NCI-H1436 treated with DMSO at 0.1 percent for 48 hours (cell line): ENCODE measurements at places on chromosomes 7 and 10.
A peak's percentile ranks its signal among the peaks of the same experiment; 100 is the strongest.

- no peak for DNase-seq
Measured at GRCh38 chr7:112481833-112482670, 1.3 kb downstream of the LSMEM1 start.

GRCh38 chr10:33939892-33940291 lies 605.4 kb upstream of the NRP1 start:
- DNase-seq, result no peak

DNA sequence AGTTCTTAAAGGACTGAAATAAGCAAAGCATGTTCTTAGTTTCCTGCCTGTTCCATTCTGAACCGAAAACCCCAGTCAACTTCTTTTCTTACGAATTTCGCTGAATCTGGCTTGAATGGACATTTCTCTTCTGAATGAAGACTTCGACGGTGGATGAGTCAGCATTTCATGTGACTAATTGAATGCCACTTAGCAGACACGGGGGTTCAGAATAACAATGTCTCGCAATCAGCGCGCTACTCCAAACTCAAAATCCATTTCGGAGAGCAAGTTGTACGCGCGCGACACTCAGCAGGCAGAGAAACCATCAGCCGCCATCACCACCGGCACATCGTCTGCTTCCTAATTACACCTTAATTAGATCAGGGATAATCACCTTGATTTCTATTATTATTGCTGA lies 239.0 kb upstream of the KLF6 start:
- no peak for DNase-seq

DNA sequence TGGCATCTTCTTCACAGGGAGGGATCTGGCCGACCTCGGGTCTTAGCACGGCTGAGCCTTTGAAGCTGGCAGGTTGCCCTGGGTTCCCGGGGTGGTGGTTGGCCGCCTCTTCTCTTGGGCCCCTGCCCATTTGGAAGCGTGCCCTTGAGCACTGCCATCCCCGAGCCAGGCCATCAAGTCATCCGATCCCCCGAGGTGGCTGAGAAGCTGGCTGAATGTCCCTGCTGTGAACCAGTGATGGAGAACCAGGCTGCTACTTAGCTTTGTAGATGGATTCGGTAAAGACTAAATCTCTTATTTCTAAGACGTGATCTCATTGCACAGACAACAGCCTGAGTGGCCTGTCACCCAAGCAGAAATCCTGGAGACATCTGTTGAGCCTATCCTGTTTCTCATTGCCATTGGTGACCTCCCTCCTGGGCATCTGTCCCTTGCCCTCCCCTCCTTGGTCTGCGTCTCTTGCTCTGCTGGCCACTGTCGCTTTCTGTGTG lies 74.3 kb downstream of the GRK5 start:
- DNase-seq, result no peak

- DNase-seq, result no peak
Measured at GRCh38 chr7:101169838-101170551, 4.6 kb upstream of the VGF start.

GRCh38 chr7:128849804-128850490 lies 12.7 kb upstream of the ATP6V1F start:
- no peak for DNase-seq

DNA sequence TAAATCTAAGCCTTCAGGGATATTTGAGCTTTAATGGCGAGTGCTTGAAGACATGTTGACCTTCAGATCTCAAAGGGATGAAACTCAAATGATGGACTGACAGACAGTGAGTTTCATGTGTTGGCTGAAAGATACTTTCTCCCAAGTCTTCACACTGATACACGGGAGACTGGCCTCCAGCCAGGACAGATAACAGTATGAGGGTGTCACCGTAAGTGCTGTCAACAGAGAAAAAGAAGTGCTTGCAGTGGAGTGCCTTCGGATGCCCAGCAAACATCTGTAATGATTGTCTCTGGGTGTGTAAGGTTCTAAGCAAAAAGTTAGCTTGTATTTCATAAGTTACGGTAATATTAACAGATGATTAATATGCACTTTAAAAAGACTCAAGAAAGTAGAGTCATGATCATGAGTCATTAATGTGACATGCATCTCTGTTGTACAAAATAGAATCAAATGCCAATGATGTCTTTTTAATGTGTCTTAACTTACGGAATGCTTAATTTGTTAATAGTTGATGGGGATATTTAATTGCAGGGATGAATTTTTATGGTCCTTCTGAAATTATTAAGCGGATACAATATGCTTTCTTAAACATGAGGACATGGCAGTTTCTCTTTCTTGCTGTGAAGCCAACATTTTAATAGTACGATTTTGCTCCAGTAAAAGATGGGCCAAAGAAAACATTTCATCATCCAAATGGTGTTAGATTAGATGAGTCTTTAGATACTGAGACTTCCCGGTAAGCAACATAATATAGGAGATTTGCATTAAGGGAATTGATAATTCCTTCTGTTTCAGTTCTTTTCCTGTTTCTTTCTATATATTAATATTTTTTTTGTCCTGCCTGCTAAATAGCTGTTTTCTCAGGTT lies 292.5 kb downstream of the GALNT17 start:
- DNase-seq, result no peak

GRCh38 chr7:80641548-80641947 lies 3.1 kb downstream of the CD36 start:
- peak; percentile 39 for DNase-seq

- DNase-seq, result no peak
Measured at GRCh38 chr10:10831085-10831484, 186.6 kb upstream of the CELF2 start.

DNA sequence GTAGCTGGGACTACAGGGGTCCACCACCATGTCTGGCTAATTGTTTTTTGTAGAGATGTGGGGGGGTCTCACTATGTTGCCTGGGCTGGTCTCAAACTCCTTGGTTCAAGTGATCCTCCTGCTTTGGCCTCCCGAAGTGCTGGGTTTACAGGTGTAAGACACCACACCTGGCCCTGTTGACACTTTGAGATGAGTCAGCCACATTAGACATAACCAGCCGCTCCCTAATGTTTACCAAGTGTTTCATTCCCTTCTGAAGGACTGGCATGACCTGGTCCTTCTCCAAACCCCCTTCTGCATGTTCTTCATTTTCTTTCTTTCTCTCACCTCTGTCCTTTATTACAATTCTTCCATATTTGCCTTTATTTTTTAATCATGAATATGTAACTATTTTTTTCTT lies 67.8 kb downstream of the TAF3 start:
- no peak for DNase-seq

DNA sequence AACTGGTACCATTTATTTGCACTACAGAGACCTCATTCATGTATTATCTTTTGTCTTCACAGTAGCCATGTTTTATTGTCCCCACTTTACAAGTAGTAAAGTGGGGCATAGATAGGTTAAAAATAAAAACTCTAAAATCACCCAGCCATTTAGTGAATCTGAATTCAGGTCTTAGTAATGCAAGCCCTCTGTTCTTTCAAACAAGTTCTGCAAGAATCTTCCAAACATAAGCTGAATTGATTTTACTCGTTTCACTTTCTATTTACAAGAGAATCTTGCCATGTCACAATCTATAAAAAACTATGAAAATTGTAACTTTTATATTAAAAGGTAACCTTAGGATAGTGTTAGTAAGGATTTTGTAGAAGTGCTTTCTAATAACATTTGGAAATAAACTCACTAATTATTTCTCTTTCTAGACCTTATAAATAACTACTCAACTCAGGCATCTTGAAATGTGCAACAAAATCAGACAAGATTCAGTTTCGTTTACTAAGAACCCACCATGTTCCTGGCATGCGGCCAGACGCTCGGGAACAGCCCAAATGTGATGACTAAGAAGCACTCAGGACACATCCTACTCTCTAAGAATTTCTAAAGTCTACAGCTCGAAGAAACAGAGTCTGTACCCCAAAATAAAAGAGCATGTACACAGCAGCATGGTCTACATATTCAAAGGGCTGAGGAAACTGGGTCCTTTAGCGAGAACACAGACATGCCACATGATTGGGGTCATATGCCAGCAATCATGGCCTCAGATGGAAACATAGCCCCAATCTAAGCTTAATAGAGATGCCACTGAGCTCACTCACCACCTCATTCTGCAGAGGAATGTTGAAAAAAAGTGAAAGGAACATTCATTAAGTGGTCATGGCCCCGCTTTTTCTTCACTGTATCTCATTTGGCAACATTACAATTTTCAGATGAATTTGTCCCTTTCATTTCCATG lies 167.6 kb downstream of the AMPH start:
- no peak for DNase-seq

DNA sequence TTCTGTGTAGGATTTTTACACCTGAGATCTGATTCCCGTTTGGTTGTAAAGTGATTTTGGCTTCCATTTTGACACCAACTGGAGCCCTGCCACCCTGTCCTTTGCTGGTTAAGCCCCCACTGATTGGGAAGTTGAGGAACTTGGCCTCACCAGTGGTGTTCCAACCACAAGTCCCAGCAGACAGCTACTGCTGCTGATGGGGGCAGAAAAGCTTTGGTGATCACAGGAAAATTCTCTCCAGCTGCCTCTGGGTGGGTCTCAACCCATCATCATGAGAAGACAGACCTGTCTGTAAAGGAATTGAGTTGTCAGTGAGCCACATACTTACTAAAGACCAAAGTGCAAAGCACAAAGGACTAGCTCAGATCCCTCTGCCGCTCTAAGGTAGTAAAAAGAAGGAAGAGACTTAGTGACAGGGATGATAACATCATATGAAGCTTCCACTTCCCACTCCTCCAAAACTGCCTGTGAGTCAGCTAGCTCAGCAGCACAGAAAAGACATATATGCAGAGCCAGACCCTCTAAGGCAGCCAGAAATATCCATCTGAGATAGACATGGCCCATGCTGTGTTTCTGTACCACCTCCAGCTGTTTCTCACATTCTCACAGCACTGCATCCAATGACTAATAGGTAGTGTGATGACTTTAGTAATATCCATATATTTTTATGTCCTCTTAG lies 22.4 kb upstream of the LRRC17 start:
- no peak for DNase-seq

- no peak for DNase-seq
Measured at GRCh38 chr10:133391761-133392518, 2.0 kb upstream of the MTG1 start.

DNA sequence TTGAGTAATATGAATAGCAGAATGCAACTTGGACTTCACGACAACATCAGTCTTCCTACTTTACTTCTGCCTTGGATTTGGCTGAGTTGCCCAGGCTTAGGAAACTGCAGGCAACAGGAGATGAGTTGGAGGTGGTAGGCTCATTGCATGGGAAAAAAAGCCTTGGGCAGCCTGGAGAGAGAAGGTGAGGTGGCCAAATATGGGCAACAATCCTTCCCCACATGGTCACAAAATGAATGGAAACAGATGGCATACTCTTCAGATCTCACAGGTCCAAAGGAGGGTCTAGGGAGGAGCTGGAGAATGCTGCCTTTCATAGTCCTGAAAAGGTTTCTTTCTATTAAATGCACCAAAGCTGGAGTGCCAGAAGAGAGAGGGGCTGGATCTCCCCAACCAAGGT lies 128.6 kb upstream of the AOAH start:
- no peak for DNase-seq

- DNase-seq, result no peak
Measured at GRCh38 chr10:12062754-12063482, 5.8 kb upstream of the DHTKD1 start.

GRCh38 chr7:130394421-130395195 lies 14.3 kb downstream of the CPA1 start:
- DNase-seq, result peak; percentile 33

DNA sequence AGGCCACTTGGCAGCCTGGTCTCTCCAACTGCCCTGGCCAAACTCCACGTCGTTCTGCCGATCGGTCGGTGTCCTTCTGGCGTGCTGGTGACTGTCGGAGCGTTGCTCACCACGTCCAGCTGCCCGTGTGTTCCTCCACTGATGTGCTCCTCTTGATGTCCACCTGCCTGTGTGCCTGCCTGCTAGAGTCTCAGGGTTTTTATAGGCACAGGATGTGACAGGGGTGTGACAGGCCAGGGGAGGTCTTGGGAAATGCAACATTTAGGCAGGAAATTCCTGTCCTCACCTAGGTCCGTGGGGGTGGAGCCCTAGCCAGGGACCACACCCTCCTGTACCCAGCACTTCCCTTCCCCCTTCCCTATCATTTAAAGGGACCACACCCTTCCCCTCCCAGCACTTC lies 25.2 kb upstream of the CFAP46 start:
- no peak for DNase-seq

- DNase-seq, result no peak
Measured at GRCh38 chr7:21891291-21891690, 54.4 kb downstream of the CDCA7L start.
